ENCODE measurements at places on chromosomes 3 and 15.

GRCh38 chr15:39301589-39301999, 279.3 kb upstream of the THBS1 start:
- DNase-seq: no peak

- DNase-seq: no peak
Measured at GRCh38 chr3:186330772-186331460, 31.1 kb downstream of the DGKG start.

GRCh38 chr3:59759298-59760031, 709.6 kb upstream of the CFAP20DC start:
- DNase-seq: no peak

- no peak for DNase-seq
Measured at GRCh38 chr3:60708191-60708975, 542.9 kb downstream of the FHIT start.

DNA sequence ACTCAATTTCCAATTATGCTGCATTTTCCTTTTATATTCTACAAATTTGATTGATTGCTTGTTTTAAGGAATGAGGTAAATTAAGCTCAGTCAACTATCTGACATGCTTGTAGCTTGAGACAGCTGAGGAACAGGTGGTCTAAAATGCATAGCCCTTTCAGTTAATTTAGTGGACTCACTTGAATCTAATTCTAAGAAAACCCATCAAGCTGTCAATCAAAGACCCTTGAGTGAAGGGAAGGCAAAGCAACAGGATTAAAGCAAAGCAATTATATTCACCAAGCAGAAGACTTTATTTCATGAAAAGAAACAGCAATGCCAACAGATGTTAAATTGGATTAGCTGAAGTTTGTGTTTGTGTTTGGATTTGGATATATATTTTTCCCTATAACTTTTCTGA, 228.5 kb downstream of the ARPP21 start:
- no peak for DNase-seq

DNA sequence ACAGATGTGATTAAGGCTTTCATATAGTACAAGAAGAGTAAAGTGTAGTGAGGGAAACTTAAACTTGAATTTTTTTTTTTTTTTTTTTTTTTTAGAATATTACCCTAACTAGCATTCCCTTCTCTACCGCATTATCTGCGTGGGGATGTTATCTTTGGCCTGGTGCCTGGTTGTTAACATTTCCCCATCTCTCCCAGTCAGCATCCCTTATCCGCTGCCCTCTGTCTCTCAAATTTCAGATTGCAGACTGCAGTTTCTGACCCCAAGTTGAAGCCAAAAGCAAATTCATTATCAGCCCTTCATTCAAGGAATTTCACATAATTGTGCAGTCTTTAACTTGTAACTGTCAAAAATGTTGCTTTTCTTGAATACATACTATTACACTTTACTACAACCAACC, 353.0 kb downstream of the PLOD2 start:
- DNase-seq: no peak

GRCh38 chr3:124680521-124680920, 49.7 kb upstream of the UMPS start:
- no peak for DNase-seq

DNA sequence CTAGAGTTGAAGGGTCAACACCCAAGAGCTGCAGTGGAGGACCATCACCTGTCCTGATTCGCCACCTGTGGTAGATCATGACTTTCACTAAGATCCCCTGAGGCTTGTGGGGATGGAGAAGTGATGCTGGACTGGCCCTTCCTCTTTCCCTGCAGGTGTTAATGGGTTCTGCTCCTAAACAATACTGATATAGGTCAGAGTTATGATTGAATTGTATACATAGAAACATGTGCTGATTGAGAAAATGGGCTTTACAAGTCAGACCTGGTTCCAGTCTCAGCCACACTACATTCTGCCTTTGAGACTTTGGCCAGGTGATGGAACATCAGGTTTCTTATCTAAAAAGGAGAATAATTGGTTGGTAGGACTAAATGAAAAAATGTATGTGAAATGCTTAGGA, 418.9 kb upstream of the TPRG1 start:
- no peak for DNase-seq

- DNase-seq: no peak
Measured at GRCh38 chr3:71549951-71550350, 33.6 kb downstream of the FOXP1 start.

DNA sequence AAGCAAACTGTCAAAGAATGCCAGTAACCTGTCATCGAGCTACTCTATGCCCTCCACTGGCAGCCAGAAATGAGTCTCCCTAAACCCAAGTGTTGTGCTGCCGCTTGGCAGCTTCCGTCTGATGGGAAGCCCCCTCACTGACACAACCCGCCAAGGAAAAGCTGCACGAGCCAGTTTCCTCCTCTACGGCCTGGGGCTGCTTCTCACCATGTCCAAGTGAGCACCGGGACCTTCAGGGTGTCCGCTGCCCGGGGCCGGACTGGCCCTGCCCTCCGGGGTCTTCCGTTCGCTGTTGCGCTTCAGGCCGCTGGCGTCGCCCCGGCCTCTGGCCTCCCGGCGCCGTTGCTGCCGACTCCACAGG, 490 bp downstream of the TOMM70 start:
- peak; percentile 12 for DNase-seq

DNA sequence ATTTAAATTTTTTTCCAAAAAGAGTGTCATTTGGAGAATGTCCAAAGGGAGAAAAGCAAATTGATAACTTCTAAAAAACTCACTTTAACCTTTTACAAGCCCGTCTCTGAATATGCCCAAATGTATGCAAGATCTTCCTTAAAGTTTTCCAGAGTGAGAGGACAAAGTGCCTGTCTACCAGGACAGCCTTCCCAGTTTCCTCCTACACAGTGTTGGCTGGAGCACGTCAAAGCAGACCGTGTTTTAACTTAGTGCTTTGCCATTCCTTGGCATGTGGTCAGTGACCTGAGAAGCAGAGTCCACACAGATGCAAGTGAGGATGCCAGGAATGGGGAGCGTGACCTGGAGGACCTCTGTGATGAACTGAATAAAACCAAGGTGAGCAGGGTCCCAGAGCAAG, 245.7 kb downstream of the FAM43A start:
- DNase-seq: no peak

GRCh38 chr15:40927495-40927872, 1.7 kb upstream of the DLL4 start:
- no peak for DNase-seq

DNA sequence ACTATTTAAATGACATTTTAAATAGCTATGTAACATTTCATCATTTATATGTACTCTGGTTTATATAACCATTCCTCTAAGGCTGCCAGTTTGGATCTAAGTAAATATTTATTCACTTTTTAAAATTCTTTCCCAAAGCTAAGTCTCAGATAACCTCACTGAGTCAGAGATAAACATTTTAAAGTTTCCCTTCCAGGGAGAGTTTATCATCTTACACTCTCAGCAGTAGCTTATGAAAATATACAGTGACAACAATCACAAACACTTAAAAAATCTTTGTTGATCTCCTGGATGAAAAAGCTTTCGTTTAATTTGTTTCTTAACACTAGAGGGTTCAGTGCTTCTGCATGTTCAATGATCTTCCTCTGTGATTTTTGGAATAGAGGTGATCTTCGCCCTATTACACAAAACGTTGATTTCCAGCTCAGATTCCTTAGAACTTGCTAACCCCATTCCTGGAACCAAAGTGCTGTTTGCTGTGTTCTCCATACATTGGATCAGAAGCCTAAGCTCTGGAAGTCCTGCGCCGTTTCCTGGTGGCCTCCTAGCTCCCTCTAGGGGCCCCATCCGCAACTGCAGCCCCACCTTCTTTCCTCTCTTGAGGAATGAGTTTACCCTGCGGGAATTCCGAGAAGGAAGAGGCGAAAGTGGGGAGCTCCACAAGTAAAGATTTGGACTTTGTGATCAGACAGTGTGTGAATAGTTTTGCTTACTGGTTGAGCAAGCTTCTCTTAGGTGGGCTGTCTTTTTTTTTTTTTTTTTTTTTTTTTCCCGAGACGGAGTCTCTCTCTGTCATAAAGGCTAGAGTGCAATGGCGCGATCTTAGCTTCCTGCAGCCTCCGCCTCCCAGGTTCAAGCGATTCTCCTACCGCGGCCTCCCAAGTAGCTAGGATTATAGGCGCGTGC, 29.3 kb upstream of the SACM1L start:
- DNase-seq: peak; percentile 23

DNA sequence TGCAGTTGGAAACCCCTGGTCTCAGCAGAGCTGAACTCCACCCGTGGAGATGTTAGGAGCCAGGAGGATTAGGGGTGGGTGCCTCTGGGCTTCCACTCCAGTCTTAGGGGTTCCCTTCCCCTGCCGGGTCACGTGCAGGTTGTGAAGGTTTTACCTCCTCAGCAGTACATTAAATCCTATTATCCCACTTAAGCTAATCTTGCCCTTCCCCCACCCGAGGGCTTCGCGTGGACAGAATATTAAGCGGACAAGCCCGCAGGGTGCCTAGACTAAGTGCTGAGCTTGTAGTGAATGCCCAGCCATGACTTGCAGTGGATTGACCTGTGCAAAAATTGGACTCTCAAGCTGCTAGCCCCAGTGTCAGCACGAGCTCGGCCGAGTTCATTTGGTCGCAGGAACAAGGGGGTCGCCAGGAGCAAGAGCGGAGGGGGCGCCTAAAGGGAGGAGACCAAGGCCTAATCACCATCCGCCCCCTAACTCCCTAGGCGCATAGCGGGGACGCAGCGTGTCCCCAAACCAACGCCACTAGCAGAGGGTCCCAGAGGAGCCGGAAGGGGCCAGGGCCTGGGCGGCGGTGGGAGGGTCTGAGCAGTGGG, 498 bp upstream of the SEMA4B start:
- DNase-seq: no peak

DNA sequence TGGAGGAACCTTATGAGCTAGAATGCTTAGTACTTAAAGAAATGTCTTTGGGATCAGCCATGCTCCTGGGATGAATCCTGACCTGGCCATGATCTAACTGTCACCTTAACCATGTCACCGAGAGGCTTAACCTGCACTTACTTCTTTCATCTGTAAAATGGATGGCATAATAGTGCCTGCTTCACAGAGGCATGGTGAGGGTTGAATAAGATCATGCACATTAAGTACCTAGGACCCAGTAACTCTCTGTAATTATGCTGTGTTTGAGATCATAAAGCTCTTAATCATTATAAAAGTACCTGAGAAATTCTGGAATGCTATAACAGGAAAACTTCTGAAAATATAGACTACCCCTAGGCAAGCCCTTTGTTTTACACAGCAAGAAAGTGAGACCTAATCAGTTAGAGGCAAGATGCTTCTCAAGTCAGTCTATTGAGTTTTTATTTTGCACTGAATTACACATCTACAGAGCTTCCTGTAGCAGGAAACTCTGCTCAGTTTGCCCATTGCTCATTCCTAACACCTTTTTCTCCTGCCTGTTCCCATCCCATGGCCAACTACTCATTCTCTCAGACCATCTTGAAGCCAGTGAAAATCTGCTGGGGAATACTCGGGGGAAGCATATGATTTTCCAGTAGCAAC, 1015.5 kb upstream of the CFAP20DC start:
- no peak for DNase-seq

DNA sequence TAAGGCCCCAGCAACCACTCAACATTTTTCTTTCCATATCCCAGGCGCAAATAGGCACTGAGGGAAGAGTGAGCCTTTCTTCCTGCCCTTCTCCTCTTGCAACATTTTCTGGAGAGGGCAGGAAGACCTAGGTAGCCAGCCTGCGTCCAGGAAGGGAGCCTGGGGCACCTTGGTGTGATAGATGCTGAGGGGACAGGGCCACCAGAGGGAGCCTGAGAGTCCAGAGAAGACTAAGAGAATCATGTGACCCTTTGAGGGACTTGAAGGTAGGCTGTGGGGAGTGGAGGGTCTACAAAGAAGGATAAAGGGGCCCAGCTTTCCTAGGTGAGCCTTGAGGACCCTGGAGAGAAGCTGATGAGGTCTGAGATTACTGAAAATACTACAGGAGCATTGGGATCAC, 346.6 kb downstream of the CNTN6 start:
- DNase-seq: no peak

DNA sequence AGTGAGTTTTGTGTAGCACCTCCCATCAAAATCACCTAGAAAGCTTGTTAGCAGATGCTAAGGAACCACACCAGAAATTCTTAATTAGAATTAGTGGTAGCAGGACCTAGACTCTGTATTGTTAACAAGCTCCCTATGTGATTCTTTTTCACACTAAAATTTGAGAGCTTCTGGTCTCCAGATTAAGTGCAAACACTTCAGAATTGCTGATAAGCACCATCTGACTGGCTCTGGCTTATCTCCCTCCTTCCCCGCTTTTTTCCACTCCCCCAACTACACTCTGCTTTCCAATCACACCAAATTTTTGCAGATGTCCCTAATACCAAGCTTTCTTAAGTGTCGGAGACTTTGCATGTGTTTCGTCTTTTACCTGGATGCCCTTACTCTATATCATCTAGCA, 410.1 kb upstream of the DPH6 start:
- no peak for DNase-seq

- DNase-seq: no peak
Measured at GRCh38 chr3:69081583-69082262, 1.6 kb upstream of the UBA3 start.

DNA sequence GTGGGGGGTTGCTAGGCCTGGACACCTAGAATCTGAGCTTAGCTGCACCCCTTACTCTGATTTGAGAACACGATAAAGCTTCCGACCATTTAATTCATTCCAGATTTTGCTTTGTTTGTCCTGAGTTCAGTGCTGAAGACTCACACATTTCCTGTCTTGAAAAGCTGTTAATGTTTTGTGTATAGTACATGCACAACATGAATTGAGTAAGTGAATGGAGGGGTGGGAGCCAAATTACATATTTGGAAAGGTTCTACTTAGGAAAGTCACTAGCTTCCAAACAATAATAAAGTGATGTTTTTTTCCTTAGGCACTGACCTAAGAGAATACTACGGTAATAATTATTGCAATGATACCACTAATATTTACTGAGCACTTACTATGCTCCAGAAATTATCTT, 955.2 kb upstream of the NR2F2 start:
- no peak for DNase-seq

DNA sequence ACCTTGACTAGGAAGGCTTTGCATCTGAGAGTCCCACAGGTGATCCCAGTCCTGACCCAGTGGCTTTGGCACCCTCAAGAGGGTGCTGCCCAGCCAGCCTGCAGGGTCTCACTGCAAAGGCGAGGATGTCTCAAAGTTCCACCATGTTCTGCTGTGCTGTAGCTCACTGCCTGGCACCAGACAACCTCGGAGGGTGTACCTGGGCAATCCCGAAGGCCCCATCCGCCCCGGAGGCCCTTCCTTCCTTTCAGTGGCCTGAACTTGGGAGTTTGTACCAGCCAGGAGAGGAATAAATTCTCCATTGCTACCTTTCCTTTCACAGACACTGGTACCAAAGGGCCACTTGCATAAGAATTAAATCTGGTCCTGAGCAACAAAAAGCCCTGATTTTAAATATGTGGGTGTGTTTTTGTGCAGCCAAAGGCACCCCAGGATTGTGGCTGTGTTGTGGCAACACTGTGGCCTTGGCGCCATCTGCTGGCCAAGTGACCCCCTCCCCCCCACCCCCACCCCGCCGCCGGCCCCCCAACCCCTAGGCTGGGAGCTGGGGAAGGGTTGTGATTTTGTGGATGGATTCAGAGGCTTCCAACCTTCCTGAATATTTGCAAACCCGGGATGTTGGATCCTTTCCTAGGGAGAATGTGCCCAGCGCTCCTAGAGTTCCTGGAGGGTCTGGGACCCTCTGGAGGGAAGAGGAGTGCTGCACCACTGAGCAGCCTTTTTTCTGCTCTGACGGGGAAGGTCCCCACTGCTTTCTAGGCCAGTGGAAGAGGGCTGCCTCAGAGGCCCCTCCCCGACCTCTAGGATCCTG, 9.7 kb upstream of the PTPN23 start:
- DNase-seq: no peak

- DNase-seq: no peak
Measured at GRCh38 chr3:129672412-129672811, 65.9 kb upstream of the PLXND1 start.

- no peak for DNase-seq
Measured at GRCh38 chr3:171888466-171888865, 45.3 kb downstream of the TMEM212 start.

GRCh38 chr15:42072141-42072685, 22.1 kb downstream of the PLA2G4D start:
- DNase-seq: no peak
